GM23338 (cell line): ENCODE measurements at places on chromosomes 16 and 17. TPM values are rescaled to one million over a fixed set of nuclear protein-coding genes. Genes with fewer than 3 reads are reported as not detected.

GRCh38 chr17:72030067-72030899, 90.5 kb upstream of the SOX9 start:
- H3K4me1 ChIP-seq: peaks cover 36% of the 10 kb centered on the region
- peak; percentile 94 for DNase-seq
- H3K27me3 ChIP-seq: no peaks in the 10 kb centered on the region
- H3K4me3 ChIP-seq: peak overlapping the region; percentile 44
- H3K36me3 ChIP-seq: no peaks in the 10 kb centered on the region
- H3K27ac ChIP-seq: peak overlapping the region; percentile 86

The SLC13A2 gene
- not detected in 2 replicates for total RNA-seq

The GPR142 gene
- not detected in 2 replicates for total RNA-seq

GRCh38 chr17:32497431-32498205, 10.8 kb downstream of the CDK5R1 start:
- no peaks in the 10 kb centered on the region for H3K27me3 ChIP-seq
- no peaks in the 10 kb centered on the region for H3K36me3 ChIP-seq
- DNase-seq: peak; percentile 40
- no peak overlapping the region for H3K4me3 ChIP-seq
- no peak overlapping the region for H3K27ac ChIP-seq

GRCh38 chr17:15456972-15457722, 10.3 kb downstream of the CDRT4 start:
- no peaks in the 10 kb centered on the region for H3K36me3 ChIP-seq
- no peak overlapping the region for H3K4me3 ChIP-seq
- no peak overlapping the region for H3K27ac ChIP-seq
- H3K4me1 ChIP-seq: no peaks in the 10 kb centered on the region
- H3K27me3 ChIP-seq: no peaks in the 10 kb centered on the region

DNA sequence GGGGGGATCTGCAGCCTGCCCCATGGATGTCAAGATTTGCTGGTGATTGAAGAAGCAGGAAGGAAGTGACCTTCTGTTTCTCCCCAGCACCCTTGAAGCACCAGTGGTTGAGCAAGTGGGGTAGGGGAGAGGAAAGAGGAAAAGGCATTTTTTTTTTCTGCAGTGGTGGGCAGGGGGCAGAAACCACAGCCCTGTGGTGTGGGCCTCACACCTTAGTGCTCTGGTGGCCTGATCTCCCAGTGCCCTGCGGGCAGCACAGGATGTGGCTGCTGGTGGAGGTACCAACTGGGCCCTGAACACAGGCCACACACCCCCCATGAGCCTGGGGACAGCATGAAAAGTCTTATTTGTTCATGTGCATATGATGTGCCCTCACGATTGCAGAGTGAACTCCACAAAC, 7.1 kb downstream of the ITGAD start:
- no peaks in the 10 kb centered on the region for H3K36me3 ChIP-seq
- no peak overlapping the region for H3K4me3 ChIP-seq
- no peaks in the 10 kb centered on the region for H3K4me1 ChIP-seq
- no peak for DNase-seq
- no peaks in the 10 kb centered on the region for H3K27me3 ChIP-seq

DNA sequence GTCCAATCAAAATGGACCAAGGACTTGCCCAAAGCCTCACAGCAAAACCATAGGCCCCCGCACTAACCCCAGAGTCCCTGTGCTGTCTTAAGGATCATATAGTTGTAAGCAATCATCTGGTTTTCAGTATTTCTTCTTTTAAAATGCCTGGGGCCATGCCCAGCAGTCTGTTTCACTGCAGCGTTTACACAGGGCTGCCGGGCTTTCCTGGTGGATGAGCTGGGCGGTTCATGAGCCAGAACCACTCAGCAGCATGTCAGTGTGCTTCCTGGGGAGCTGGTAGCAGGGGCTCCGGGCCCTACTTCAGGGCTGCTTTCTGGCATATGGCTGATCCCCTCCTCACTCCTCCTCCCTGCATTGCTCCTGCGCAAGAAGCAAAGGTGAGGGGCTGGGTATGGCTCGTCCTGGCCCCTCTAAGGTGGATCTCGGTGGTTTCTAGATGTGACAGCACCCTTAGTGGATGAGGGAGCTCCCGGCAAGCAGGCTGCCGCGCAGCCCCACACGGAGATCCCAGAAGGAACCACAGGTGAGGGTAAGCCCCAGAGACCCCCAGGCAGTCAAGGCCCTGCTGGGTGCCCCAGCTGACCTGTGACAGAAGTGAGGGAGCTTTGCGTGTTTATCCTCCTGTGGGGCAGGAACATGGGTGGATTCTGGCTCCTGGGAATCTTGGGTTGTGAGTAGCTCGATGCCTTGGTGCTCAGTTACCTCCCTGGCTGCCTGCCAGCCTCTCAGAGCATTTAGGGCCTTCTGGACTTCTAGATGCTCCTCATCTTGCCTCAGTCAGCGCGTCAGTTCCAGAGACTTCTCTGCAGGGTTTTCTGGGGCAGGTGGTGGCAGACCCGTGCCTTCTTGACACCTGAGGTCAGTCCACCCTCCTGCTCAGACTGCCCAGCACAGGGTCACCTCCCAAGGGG, 24.8 kb upstream of the STH start:
- H3K4me3 ChIP-seq: no peak overlapping the region
- H3K27ac ChIP-seq: no peak overlapping the region
- H3K36me3 ChIP-seq: no peaks in the 10 kb centered on the region

DNA sequence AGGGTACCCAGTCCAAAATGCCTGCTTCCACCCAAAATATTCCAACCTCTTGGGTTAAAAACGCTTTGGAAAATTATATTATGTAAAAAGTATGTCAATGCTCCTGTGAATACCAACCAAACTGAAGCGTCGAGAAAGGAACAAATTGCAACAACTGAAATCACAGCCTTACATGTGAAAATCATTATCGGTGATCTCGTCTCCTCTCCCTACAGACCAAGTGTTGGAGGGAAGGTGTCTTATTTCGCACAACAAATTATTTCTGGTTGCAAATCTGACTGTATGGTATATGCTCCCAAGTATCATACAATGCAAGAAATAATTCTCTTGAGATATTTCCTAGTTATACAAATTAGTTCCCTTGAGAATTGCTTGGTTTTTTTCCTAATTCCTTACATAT, 89.3 kb upstream of the CDYL2 start:
- no peaks in the 10 kb centered on the region for H3K27me3 ChIP-seq
- no peak for DNase-seq
- no peak overlapping the region for H3K27ac ChIP-seq
- no peaks in the 10 kb centered on the region for H3K4me1 ChIP-seq
- H3K36me3 ChIP-seq: no peaks in the 10 kb centered on the region

The ARHGAP44 gene
- 10.1 and 16.4 TPM in 2 replicates for total RNA-seq

GRCh38 chr16:77434530-77435271, at the start of gene ADAMTS18:
TSS of gene ADAMTS18 (minus strand) at chr16:77435034. CDS start at chr16:77434695, 339 bp downstream.
- H3K4me1 ChIP-seq: peaks cover 26% of the 10 kb centered on the region
- peaks cover 57% of the 10 kb centered on the region for H3K27me3 ChIP-seq
- no peaks in the 10 kb centered on the region for H3K36me3 ChIP-seq
- H3K27ac ChIP-seq: no peak within 1 kb of the TSS
- DNase-seq: peak; percentile 72

DNA sequence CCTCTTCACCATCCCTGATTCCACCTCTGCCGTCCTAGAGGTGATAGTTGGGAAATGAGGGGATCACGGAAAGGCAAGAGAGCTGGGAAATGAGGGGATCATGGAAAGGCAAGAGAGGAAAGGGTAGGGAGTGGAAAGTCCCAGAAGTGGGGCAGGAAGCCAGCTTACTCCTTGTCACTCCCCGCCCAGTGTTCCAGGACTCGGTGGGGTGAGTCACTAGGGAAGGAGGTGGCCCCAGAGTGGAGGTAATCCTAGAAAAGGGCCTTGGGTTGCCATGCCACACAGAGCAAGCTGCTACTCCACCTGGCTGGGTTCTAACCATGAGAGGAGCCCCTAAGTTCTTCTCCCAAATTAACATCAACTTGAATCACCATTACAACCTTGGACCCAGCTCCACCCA, 14.8 kb downstream of the ALOXE3 start:
- DNase-seq: no peak
- no peaks in the 10 kb centered on the region for H3K36me3 ChIP-seq
- no peak overlapping the region for H3K4me3 ChIP-seq
- no peaks in the 10 kb centered on the region for H3K4me1 ChIP-seq

GRCh38 chr17:15658296-15658695, 25.8 kb downstream of the TRIM16 start:
- H3K36me3 ChIP-seq: peaks cover 4% of the 10 kb centered on the region; the same call in 1 of the 2 replicates
- no peak for DNase-seq
- no peaks in the 10 kb centered on the region; the same call in 1 of the 2 replicates for H3K4me1 ChIP-seq

GRCh38 chr16:30472328-30472942, at the start of gene ITGAL:
TSS of gene ITGAL (plus strand) at chr16:30472742. CDS start at chr16:30472838, 96 bp downstream.
- H3K4me1 ChIP-seq: no peaks in the 10 kb centered on the region; the same call in 1 of the 2 replicates
- no peak within 1 kb of the TSS for H3K4me3 ChIP-seq
- H3K27ac ChIP-seq: no peak within 1 kb of the TSS
- no peak for DNase-seq
- no peaks in the 10 kb centered on the region for H3K36me3 ChIP-seq

The EXOC3L1 gene
- 1.6 and 2.3 TPM in 2 replicates for total RNA-seq

GRCh38 chr17:57868007-57868909, 18.4 kb upstream of the MRPS23 start:
- no peak overlapping the region for H3K27ac ChIP-seq
- H3K36me3 ChIP-seq: no peaks in the 10 kb centered on the region; the same call in 1 of the 2 replicates
- H3K27me3 ChIP-seq: 0 out of 2 replicates have a peak, but pooled peaks cover under 1% of the 10 kb centered on the region
- peaks cover 32% of the 10 kb centered on the region for H3K4me1 ChIP-seq

DNA sequence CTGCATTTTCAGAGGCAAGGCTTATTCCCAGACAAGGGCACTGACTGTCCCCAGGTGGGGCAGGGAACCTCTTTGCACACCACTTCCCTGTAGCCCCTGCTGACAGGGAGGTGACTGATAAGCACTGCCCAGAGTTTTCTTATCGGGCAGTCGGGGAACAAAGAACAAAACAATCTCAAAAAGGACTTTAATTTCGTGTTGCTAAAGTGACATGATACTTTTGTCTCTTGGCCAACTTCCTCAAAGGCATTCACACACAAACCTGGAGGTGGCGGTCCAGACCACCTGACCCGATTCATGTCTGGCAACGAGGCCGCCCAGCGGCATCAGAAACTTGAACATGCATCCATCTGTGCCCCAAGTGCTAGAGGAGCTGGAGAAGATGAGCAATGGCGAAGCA, 28.9 kb downstream of the ZDHHC7 start:
- H3K4me1 ChIP-seq: no peaks in the 10 kb centered on the region
- H3K4me3 ChIP-seq: no peak overlapping the region
- no peak overlapping the region for H3K27ac ChIP-seq
- H3K36me3 ChIP-seq: peaks cover 11% of the 10 kb centered on the region; the same call in 1 of the 2 replicates
- no peaks in the 10 kb centered on the region for H3K27me3 ChIP-seq
- DNase-seq: no peak

The RPH3AL gene
- total RNA-seq: 3.5 and 6.3 TPM in 2 replicates

- H3K36me3 ChIP-seq: no peaks in the 10 kb centered on the region
- no peak overlapping the region for H3K27ac ChIP-seq
- peak; percentile 23 for DNase-seq
- no peaks in the 10 kb centered on the region for H3K27me3 ChIP-seq
- H3K4me1 ChIP-seq: no peaks in the 10 kb centered on the region
Observed at GRCh38 chr17:79438058-79438457, 172.8 kb downstream of the RBFOX3 start.

GRCh38 chr17:16870253-16871245, 101.4 kb downstream of the TNFRSF13B start:
- H3K4me1 ChIP-seq: no peaks in the 10 kb centered on the region
- no peak overlapping the region for H3K4me3 ChIP-seq
- DNase-seq: no peak
- no peak overlapping the region for H3K27ac ChIP-seq

The SOST gene
- total RNA-seq: 0.31 TPM in 1 of 2 replicates, not detected in the other
